ENCODE measurements at places on chromosomes 3 and 15. TPM values are rescaled to one million over a fixed set of nuclear protein-coding genes. Genes with fewer than 3 reads are reported as not detected.

Gene GOLGA8G
- not detected for total RNA-seq

Gene PCLAF
- total RNA-seq, result 3.1 TPM

Gene SLC24A5
- total RNA-seq, result not detected

Gene SLC9C1
- not detected for total RNA-seq

Gene LCTL
- not detected for total RNA-seq

Gene C3orf70
- 0.28 TPM for total RNA-seq

Gene CPNE4
- total RNA-seq, result not detected

Gene GOLGA6B
- total RNA-seq, result 1.4 TPM

Gene SNRPN
- total RNA-seq, result 29.7 TPM

Gene MRPS25
- total RNA-seq, result 56.4 TPM

Gene CAND2
- 7.2 TPM for total RNA-seq

Gene RTP1
- total RNA-seq, result not detected

Gene CTDSPL2
- 10.7 TPM for total RNA-seq

Gene HDGFL3
- total RNA-seq, result 1.4 TPM

Gene COL6A5
- total RNA-seq, result not detected

Gene MLH1
- total RNA-seq, result 13.9 TPM

Gene OSTN
- not detected for total RNA-seq

Gene PCYT1A
- 22.2 TPM for total RNA-seq

Gene GOLGA8R
- total RNA-seq, result 3.9 TPM

Gene MYH15
- total RNA-seq, result 0.03 TPM

Gene THRB
- 30.7 TPM for total RNA-seq

Gene UACA
- 13.7 TPM for total RNA-seq

Gene NLGN1
- not detected for total RNA-seq

Gene ITIH3
- total RNA-seq, result 779 TPM

Gene GOLGA6L4
- total RNA-seq, result 2.2 TPM

Gene SERINC4
- 0.18 TPM for total RNA-seq

Gene TOMM70
- 27.3 TPM for total RNA-seq

Gene CNOT10
- 10.5 TPM for total RNA-seq

Gene GNAT1
- 0.08 TPM for total RNA-seq

Gene RASL12
- total RNA-seq, result 0.15 TPM

Gene AMT
- total RNA-seq, result 46.8 TPM

Gene WNT5A
- total RNA-seq, result 4.3 TPM

Gene POLR2H
- 33.9 TPM for total RNA-seq

Gene TNFSF10
- total RNA-seq, result 45.3 TPM

Gene CCR3
- not detected for total RNA-seq

Data from left lobe of liver (tissue), 2 donors.